ENCODE measurements at places on chromosomes 1 and 21. TPM values are rescaled to one million over a fixed set of nuclear protein-coding genes. Genes with fewer than 3 reads are reported as not detected.

DNA sequence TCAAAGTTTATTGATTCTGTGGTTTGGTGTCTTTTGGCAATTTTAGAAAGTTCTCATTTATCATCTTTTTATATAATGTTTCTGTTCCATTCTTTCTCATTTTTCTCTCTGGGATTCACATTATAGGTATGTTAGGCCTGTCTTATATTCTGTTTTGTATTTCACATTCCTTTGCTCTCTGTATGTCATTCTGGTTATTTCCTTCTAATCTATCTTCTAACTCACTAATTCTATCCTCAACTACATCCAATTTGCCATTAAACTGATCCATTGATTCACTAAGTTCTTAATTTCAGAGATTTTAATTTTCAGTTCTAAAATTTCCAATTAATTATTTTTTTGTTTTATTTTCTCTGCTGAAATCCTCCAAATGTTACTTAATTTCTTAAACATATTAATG, 234.8 kb downstream of the FOXD2 start:
- no peaks in the 10 kb centered on the region for H3K4me1 ChIP-seq

The HJV gene
- not detected for total RNA-seq

The KCNJ6 gene
- not detected for total RNA-seq

The ADCY10 gene
- not detected for total RNA-seq

- H3K4me3 ChIP-seq, result no peak overlapping the region
- no peak overlapping the region for H3K27ac ChIP-seq
- no peak for DNase-seq
- H3K36me3 ChIP-seq, result no peaks in the 10 kb centered on the region
- no peaks in the 10 kb centered on the region for H3K27me3 ChIP-seq
Measured at GRCh38 chr1:203944651-203945404, 83.4 kb downstream of the SNRPE start.

- no peak overlapping the region for H3K27ac ChIP-seq
- no peak for DNase-seq
- no peaks in the 10 kb centered on the region for H3K36me3 ChIP-seq
- H3K4me3 ChIP-seq, result no peak overlapping the region
- H3K27me3 ChIP-seq, result no peaks in the 10 kb centered on the region
Measured at GRCh38 chr1:165855010-165855838, 27.8 kb downstream of the UCK2 start.

- no peaks in the 10 kb centered on the region for H3K36me3 ChIP-seq
- no peak overlapping the region for H3K4me3 ChIP-seq
- no peak overlapping the region for H3K27ac ChIP-seq
- no peak for DNase-seq
- no peaks in the 10 kb centered on the region for H3K27me3 ChIP-seq
Measured at GRCh38 chr1:173024543-173024942, 26.2 kb downstream of the TNFSF18 start.

DNA sequence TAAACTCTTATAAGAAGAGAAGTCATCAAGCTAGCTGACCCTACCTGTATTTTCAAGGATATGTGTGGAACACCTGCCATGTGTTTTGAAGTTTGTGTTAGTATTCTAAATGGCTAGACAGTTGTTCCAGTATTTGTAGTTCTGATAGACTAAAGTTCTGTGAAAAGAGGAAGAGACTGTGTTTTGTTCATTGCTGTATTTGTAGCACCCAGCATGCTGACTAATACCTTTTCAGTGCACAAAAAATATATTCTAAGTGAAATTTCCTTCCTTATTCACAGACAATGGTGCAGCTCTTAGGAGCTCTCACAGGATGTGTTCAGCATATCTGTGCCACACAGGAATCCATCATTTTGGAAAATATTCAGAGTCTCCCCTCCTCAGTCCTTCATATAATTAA, 8.2 kb upstream of the METTL18 start:
- H3K4me3 ChIP-seq, result no peak overlapping the region
- H3K4me1 ChIP-seq, result no peaks in the 10 kb centered on the region
- H3K27ac ChIP-seq, result no peak overlapping the region
- H3K27me3 ChIP-seq, result no peaks in the 10 kb centered on the region
- no peak for DNase-seq
- H3K36me3 ChIP-seq, result peaks cover 42% of the 10 kb centered on the region

- H3K36me3 ChIP-seq, result no peaks in the 10 kb centered on the region
- no peak for DNase-seq
- no peaks in the 10 kb centered on the region for H3K27me3 ChIP-seq
- no peaks in the 10 kb centered on the region for H3K4me1 ChIP-seq
- H3K4me3 ChIP-seq, result no peak overlapping the region
- H3K27ac ChIP-seq, result peak overlapping the region; percentile 29
Measured at GRCh38 chr1:164928232-164928812, 369.3 kb downstream of the PBX1 start.

GRCh38 chr1:58862728-58863385, 79.0 kb upstream of the JUN start:
- H3K27me3 ChIP-seq, result no peaks in the 10 kb centered on the region
- no peak overlapping the region for H3K4me3 ChIP-seq
- no peak overlapping the region for H3K27ac ChIP-seq
- H3K36me3 ChIP-seq, result no peaks in the 10 kb centered on the region
- DNase-seq, result no peak

The TTLL10 gene
- not detected for total RNA-seq

The SPRR2B gene
- not detected for total RNA-seq

- H3K27ac ChIP-seq, result peak overlapping the region; percentile 95
- no peaks in the 10 kb centered on the region for H3K27me3 ChIP-seq
- H3K36me3 ChIP-seq, result no peaks in the 10 kb centered on the region
- peaks cover 56% of the 10 kb centered on the region for H3K4me1 ChIP-seq
- H3K4me3 ChIP-seq, result peak overlapping the region; percentile 97
- peak; percentile 31 for DNase-seq
Measured at GRCh38 chr21:33642896-33643657, 776 bp downstream of the ITSN1 start.

The FCGR2B gene
- 3.2 TPM for total RNA-seq

The TSPAN1 gene
- total RNA-seq, result 66.1 TPM

DNA sequence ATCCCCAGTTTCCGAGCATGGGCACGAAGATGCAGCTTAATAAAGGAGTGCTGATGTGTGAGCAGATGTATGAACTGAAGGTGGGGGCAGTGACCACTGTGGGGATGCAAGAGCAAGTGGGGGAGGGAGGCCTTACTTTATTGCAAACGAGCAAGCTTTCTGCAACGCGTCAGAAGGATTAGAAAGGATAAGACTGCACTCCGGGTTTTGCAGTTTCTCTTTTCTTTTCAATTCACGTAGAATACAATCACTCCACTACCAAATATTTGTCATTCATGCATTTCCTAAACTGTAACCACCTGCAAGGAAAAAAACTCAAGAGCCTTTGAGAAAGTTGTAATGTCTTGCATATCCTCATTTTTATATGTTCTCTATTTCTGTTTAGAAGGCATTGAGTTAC, 4.3 kb upstream of the OR2C3 start:
- no peak overlapping the region for H3K27ac ChIP-seq
- H3K27me3 ChIP-seq, result no peaks in the 10 kb centered on the region
- no peak overlapping the region for H3K4me3 ChIP-seq
- no peak for DNase-seq
- no peaks in the 10 kb centered on the region for H3K4me1 ChIP-seq
- H3K36me3 ChIP-seq, result no peaks in the 10 kb centered on the region

- H3K4me1 ChIP-seq, result no peaks in the 10 kb centered on the region
- no peak overlapping the region for H3K4me3 ChIP-seq
- no peak overlapping the region for H3K27ac ChIP-seq
Measured at GRCh38 chr1:23081376-23081775, 62.1 kb downstream of the KDM1A start.

GRCh38 chr1:55535724-55536544, 320.8 kb upstream of the USP24 start:
- H3K36me3 ChIP-seq, result no peaks in the 10 kb centered on the region
- no peaks in the 10 kb centered on the region for H3K4me1 ChIP-seq
- no peak overlapping the region for H3K27ac ChIP-seq
- no peaks in the 10 kb centered on the region for H3K27me3 ChIP-seq
- no peak overlapping the region for H3K4me3 ChIP-seq

- peaks cover 26% of the 10 kb centered on the region for H3K4me1 ChIP-seq
- no peaks in the 10 kb centered on the region for H3K36me3 ChIP-seq
- peaks cover 100% of the 10 kb centered on the region for H3K27me3 ChIP-seq
- no peak overlapping the region for H3K27ac ChIP-seq
Measured at GRCh38 chr1:98048751-98049325, 128.0 kb upstream of the DPYD start.

GRCh38 chr1:4306559-4307467, 347.6 kb upstream of the AJAP1 start:
- H3K27ac ChIP-seq, result no peak overlapping the region
- no peaks in the 10 kb centered on the region for H3K36me3 ChIP-seq
- peaks cover 3% of the 10 kb centered on the region for H3K27me3 ChIP-seq
- H3K4me1 ChIP-seq, result no peaks in the 10 kb centered on the region
- DNase-seq, result no peak

DNA sequence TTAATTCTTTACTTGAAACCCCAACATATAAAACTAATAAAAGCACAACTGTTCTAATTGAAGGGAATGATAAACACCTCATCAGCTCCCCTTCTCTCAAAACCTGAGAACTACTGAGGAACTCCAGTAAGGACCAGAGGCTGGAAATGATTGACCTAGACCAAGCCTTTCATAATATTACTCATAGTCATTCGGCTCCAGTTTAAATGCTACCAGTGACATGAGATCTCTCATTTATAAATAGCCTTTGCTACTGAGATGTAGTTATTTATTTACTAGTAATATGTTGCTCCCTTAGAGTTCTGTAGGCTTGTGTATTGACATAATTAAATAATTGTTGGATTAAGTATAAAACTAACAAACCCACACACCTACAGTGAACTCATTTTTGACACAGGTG, 209.8 kb upstream of the PRMT6 start:
- H3K27ac ChIP-seq, result no peak overlapping the region
- no peaks in the 10 kb centered on the region for H3K27me3 ChIP-seq
- H3K36me3 ChIP-seq, result no peaks in the 10 kb centered on the region
- DNase-seq, result no peak

The CFAP107 gene
- not detected for total RNA-seq

DNA sequence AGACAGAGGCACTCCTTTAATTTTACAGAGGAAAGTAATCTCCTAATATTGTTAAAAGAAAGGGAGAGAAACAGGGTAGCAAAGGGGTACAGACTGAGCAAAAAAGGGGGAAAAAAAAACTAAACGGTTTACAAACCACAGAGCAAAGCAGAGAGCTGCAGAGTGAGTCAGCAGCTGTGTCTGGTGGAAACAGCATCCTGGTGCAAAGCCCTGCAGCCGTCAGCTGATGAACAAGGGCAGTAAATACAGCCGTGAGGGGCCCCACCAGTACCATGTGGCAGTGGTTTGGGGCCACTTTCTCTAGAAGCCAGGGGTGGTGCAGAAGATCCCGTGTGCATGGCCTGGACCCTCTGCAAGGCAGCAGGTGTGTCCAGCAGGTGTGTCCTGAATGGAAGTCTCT, 111.3 kb downstream of the ERG start:
- no peak overlapping the region for H3K27ac ChIP-seq
- no peaks in the 10 kb centered on the region for H3K27me3 ChIP-seq
- H3K36me3 ChIP-seq, result no peaks in the 10 kb centered on the region
- no peaks in the 10 kb centered on the region for H3K4me1 ChIP-seq

DNA sequence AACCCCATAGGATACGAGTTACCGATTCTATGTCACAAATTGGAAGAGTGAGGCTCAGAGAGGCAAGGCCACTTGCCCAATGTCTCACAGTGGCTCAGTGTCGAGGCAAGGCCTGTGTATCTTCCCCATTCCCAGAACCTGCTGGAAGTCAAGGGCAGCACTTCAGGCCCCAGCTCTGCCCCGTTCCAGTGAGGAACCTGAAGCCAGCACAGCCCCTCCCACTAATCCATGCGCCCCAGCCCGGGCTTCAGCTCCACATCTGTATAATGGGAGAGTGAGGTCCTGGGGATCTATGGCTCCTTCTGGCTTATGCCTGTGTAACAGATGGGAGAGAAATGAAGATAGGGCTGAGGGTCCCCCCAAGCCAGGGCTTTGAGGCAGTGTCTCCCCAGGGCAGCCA, 56.3 kb downstream of the CASZ1 start:
- H3K4me3 ChIP-seq, result no peak overlapping the region
- H3K27ac ChIP-seq, result peak overlapping the region; percentile 87
- H3K4me1 ChIP-seq, result peaks cover 44% of the 10 kb centered on the region
- no peak for DNase-seq
- H3K36me3 ChIP-seq, result no peaks in the 10 kb centered on the region

DNA sequence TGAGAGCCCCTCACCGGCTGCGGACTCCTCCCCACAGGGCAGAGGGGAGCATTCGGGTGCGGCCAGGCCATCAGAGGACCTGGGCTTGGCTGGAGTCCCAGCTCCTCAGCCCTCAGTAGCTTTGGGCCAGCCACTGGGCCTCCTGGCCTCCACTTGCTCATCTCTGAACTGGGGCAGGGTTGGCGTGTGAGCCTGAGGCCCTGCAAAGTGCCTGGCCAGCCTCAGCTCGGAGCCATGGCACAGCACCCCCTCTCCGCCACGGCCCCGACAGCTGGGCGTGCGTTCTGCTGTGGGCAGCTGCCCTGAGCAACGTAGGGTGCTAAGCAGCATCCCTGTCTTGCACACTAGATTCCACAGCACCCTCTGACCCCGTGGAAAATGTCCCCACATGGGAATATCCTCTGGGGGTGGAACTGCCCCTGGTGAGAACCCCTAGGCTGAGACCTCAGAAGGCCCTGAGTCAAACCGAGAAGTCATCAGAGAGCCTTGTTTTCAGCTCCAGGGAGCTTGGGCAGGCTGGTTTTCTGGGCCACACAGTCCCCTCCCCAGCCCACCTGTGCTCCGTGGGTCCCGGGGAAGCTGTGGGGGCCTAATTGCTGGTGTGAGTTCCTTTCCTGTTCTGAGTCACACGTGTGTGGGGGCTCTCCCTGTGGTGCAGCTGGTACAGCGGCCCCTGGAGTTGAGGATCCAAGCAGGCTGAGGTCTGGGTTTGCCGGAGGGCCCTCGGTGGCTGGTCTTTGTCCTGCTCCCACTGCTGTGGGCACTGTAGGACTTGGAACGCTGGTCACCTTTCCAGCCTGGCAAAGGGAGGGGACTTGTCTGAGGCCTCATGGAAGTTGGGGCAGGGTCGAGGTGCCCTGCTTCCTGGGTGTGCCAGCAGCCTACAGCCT, 24.5 kb downstream of the TP73 start:
- no peak for DNase-seq
- no peak overlapping the region for H3K27ac ChIP-seq
- H3K4me1 ChIP-seq, result peaks cover 18% of the 10 kb centered on the region

The FAF1 gene
- total RNA-seq, result 22.5 TPM

- peaks cover 22% of the 10 kb centered on the region for H3K4me1 ChIP-seq
- no peak overlapping the region for H3K4me3 ChIP-seq
- no peaks in the 10 kb centered on the region for H3K27me3 ChIP-seq
Measured at GRCh38 chr1:13778431-13778830, 78.4 kb downstream of the PRDM2 start.

GRCh38 chr1:178243119-178243518, 149.2 kb downstream of the RASAL2 start:
- no peak for DNase-seq
- H3K27ac ChIP-seq, result no peak overlapping the region
- no peaks in the 10 kb centered on the region for H3K4me1 ChIP-seq
- no peaks in the 10 kb centered on the region for H3K36me3 ChIP-seq
- H3K27me3 ChIP-seq, result no peaks in the 10 kb centered on the region

The CD247 gene
- not detected for total RNA-seq

DNA sequence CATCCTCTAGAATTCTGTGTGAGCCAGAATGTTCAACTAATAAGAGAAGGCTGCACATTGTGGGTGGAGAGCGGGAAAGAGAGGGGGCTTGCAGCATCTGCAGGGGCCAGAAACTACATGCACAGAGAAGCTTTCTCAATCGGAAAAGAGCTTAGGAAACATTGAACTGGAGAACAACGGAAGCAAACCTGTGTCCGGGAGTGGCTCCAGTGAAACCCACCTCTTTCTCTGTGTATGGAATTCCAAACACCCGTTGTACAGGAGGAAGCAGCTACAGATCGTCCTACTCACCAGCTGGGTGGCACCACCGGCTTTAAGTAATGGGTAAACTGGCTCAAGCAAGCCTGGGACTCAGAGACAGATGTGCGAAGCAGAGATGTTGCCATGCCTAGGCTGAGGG, 14.0 kb upstream of the CSF1 start:
- no peaks in the 10 kb centered on the region for H3K27me3 ChIP-seq
- no peak overlapping the region for H3K4me3 ChIP-seq
- peaks cover 20% of the 10 kb centered on the region for H3K4me1 ChIP-seq
- no peak for DNase-seq
